Glutamatergic neuron (in vitro differentiated cells): ENCODE measurements at places on chromosomes 3 and 15. TPM values are rescaled to one million over a fixed set of nuclear protein-coding genes. Genes with fewer than 3 reads are reported as not detected.

The FBXO40 gene
- not detected for total RNA-seq

The C3orf85 gene
- total RNA-seq: not detected

The GABRR3 gene
- total RNA-seq: not detected

The SEMA5B gene
- 61.1 TPM for total RNA-seq

The NOX5 gene
- not detected for total RNA-seq

The OR5H6 gene
- not detected for total RNA-seq

The CD200 gene
- total RNA-seq: 67.9 TPM

The PARP15 gene
- 0.29 TPM for total RNA-seq

The GPR62 gene
- 0.44 TPM for total RNA-seq

The CPNE9 gene
- 54.6 TPM for total RNA-seq

The CCDC9B gene
- total RNA-seq: 0.49 TPM

The NPAP1 gene
- total RNA-seq: 0.07 TPM

The STRIT1 gene
- total RNA-seq: not detected

The PROK2 gene
- not detected for total RNA-seq

The GOLGA8T gene
- total RNA-seq: not detected

The NR2E3 gene
- 0.69 TPM for total RNA-seq

The PTH1R gene
- total RNA-seq: 0.29 TPM

The PLA2G4E gene
- total RNA-seq: 1.0 TPM

The CCDC54 gene
- not detected for total RNA-seq

The MORC1 gene
- total RNA-seq: not detected

The PGBD4 gene
- 1.7 TPM for total RNA-seq

The ASB14 gene
- total RNA-seq: not detected

The ZNF717 gene
- total RNA-seq: 4.7 TPM

The SERPINI2 gene
- total RNA-seq: not detected

The NLGN1 gene
- total RNA-seq: 50.2 TPM

The KBTBD12 gene
- total RNA-seq: not detected

The CCNB2 gene
- total RNA-seq: 13.1 TPM

The OR5K2 gene
- not detected for total RNA-seq

The CHSY1 gene
- 38.2 TPM for total RNA-seq

The CX3CR1 gene
- total RNA-seq: not detected

The RRP9 gene
- total RNA-seq: 15.6 TPM

The PIGBOS1 gene
- 14.4 TPM for total RNA-seq

The RGMA gene
- total RNA-seq: 56.6 TPM

The MEGF11 gene
- total RNA-seq: 2.6 TPM

The CYP1A2 gene
- total RNA-seq: not detected

The MB21D2 gene
- total RNA-seq: 42.5 TPM

The EPHB1 gene
- 16.3 TPM for total RNA-seq

The ANKRD63 gene
- total RNA-seq: not detected

The RLBP1 gene
- total RNA-seq: not detected

The ACKR2 gene
- total RNA-seq: 0.64 TPM

The CADM2 gene
- total RNA-seq: 233 TPM

The NR2F2 gene
- total RNA-seq: 1.9 TPM
